ENCODE measurements at places on chromosomes 16 and 17.

- peak; percentile 68 for DNase-seq
Observed at GRCh38 chr17:6639586-6640535, 650 bp downstream of the KIAA0753 start.

- no peak for DNase-seq
Observed at GRCh38 chr16:82945420-82946101, 318.8 kb downstream of the CDH13 start.

GRCh38 chr16:8928467-8928957 lies 35.2 kb downstream of the USP7 start:
- no peak for DNase-seq

DNA sequence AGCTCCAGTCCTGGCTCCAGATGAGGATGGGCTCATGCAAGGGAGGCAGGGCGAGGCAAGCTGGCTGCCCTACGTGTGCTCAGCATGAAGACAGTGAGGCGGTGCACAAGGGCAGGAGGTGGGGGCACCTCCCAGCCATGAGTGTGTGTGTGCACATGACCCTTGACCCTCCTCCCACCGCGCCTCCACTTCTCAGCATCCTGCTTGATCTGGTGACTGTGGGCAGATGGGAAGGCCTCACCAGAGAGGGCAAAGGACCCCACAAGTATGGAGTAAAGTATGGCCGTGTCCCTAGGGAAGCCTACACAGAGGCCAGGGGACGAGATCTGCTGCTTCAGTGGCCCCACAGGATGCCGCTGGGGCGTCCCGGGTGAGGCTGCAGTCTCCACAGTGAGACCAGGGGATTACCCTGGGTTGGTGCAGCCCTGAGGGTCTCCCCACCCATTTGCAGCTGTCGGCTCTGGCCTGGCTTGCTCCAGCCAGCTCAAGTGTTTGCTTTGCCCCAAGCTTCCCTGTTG lies 7.9 kb upstream of the RNF222 start:
- DNase-seq, result no peak

GRCh38 chr17:80666867-80667266 lies 122.2 kb downstream of the RPTOR start:
- DNase-seq, result no peak

DNA sequence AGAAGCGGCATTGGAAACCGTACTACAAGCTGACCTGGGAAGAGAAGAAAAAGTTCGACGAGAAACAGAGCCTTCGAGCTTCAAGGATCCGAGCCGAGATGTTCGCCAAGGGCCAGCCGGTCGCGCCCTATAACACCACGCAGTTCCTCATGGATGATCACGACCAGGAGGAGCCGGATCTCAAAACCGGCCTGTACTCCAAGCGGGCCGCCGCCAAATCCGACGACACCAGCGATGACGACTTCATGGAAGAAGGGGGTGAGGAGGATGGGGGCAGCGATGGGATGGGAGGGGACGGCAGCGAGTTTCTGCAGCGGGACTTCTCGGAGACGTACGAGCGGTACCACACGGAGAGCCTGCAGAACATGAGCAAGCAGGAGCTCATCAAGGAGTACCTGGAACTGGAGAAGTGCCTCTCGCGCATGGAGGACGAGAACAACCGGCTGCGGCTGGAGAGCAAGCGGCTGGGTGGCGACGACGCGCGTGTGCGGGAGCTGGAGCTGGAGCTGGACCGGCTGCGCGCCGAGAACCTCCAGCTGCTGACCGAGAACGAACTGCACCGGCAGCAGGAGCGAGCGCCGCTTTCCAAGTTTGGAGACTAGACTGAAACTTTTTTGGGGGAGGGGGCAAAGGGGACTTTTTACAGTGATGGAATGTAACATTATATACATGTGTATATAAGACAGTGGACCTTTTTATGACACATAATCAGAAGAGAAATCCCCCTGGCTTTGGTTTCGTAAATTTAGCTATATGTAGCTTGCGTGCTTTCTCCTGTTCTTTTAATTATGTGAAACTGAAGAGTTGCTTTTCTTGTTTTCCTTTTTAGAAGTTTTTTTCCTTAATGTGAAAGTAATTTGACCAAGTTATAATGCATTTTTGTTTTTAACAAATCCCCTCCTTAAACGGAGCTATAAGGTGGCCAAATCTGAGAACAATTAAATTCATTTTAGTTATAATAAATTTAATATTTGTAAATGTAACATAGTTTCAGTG lies 1.7 kb downstream of the HEXIM1 start:
- DNase-seq, result peak; percentile 66

GRCh38 chr17:29051194-29051593 lies 8.3 kb downstream of the PIPOX start:
- DNase-seq, result no peak

DNA sequence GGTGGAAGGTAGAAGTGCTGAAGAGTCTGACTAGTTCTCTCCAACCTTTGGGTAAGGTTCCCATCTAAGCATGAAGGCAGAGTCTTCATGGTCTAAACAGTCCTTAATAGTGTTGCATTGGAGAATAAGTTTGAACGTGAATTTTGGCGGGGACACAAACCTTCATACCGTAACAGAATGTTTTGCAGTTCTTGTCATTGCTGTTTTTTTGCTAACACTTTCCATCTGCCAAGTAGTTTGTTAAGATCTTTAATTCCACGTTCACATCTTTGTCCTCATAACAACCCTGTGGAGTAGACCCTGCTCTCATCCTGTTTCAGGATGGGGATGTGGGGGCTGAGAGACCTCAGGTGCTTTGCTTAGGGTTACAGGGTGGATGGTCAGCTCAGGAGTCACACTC lies 936.9 kb upstream of the EEF2KMT start:
- no peak for DNase-seq

GRCh38 chr16:4640572-4641305 lies 16.1 kb downstream of the MGRN1 start:
- DNase-seq, result no peak

- peak; percentile 79 for DNase-seq
Observed at GRCh38 chr17:45316434-45317110, at the start of gene MAP3K14. TSS of gene MAP3K14 (minus strand) at chr17:45317020. CDS start at chr17:45290745, 26,275 bp downstream.

- DNase-seq, result no peak
Observed at GRCh38 chr17:50330151-50330775, 15.7 kb upstream of the XYLT2 start.

GRCh38 chr16:52787709-52788108 lies 240.8 kb upstream of the TOX3 start:
- no peak for DNase-seq

DNA sequence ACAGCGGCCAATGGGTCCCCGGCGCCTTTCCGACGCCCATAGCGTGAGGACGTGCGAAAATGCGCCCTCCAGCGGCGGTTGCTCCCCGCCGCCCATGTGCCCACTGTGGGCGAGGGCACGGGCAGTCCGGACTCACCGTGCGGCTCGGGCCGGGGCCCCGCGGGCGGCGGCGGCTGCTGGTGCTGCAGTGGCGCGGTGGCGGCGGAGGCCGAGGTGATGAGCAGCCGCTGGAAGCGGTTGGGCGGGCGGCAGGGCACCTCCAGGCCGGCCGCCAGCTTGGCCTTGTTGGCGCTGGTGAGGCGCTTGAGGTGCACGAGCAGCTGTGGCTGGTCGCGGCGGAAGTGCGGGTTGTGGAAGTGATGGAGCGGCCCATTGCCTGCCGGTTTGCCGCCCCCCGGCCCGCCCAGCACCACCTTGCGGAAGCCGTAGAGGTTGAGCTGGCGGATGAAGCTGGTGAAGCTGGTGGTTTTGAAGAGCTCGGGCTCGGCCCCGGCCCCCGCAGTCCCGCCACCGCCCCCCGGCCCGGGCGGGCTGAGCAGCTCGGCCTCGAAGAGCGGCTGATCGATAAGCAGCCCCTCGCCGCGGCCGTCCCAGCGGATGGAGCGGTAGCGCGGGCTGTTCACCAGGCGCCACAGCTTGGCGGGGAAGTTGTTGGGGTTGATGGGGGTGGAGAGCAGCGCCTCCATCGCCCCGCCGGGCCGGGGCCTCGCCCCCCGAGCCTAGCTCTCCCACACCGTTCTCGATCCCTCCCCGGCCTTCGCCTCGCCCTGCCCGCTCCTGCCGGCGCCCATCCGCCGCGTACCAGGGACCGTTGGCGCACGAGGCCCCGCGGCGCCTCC lies at the start of gene HSF5:
TSS of gene HSF5 (minus strand) at position 820 of the 839 bp plus-strand sequence. CDS start at position 686, 134 bp downstream.
- no peak for DNase-seq

GRCh38 chr16:12573300-12573699 lies 230.4 kb downstream of the CPPED1 start:
- DNase-seq, result no peak

Data from mesendoderm (in vitro differentiated cells).